ENCODE measurements at places on chromosomes 13 and 19.

DNA sequence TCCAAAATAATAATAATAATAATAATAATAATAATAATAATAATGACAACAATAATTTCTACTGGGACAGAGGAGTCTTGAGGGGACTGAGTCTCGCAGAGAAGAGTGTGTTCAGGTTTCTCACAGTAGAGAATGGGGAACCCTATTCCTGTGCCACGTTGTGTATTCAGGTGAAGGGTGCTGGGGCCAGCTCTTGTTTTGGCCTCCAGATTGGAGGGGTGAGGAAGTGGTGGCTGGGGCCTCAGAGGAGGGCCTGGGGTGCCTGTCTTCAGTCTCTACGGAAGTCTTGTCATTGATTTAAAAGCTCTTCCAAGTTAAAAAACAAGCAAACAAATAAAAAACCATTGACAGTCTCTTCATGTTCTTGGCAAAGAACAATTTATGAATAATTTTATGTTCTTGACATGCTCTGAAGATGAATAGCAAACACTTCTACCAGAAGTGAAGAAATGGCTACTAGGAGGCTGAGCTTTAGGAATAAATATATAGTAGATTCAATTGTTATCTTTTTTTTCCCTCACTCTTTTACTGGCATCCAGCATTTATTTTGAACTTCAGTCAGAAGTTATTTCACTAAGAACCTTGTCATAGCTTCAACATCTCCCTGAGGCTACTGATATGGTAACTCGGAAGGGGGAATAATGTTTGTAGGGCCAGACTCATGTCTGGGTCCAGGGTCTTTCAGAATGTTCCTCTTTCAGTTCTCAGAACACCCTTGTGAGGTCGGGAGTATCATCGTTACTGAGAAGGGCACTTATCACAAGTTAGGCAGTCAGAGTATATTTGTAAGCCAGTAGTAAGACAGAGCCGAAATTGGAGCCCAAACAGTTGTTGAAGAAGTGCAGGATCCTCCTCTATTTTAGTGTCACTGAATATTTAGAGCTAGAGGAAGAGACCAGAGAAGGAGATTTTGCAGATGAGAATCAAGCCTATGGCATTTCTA, 13.1 kb downstream of the LRCH1 start:
- DNase-seq = no peak

DNA sequence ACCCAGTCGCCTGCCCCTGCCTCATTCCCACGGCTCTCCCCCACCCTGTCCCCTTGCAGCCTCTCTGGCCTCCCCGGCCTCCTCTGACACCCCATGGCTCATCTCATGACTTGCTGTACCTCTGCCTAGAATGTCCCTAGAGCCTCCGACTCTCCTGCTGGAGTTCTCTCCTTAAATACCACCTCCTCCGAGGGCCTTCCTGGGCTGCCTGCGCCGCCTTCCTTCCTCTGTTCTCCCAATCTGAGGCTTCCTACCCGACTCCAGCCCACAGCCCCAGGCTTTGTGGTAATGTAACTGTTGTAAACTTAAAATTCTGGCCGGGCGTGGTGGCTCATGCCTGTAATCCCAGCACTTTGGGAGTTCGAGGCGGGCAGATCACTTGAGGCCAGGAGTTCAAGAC, 27.7 kb downstream of the GPR42 start:
- DNase-seq = no peak

GRCh38 chr19:33290956-33291622, 11.2 kb downstream of the CEBPA start:
- DNase-seq = no peak

GRCh38 chr13:52010890-52011631, at the start of gene ATP7B:
Gene ATP7B, minus strand, starts transcription at chr13:52011450. Its CDS starts 113 bp downstream, at chr13:52011337.
- DNase-seq = peak; percentile 39

- DNase-seq = no peak
Measured at GRCh38 chr19:4429256-4429655, 26.8 kb downstream of the CHAF1A start.

GRCh38 chr13:34942732-34943435, 814 bp downstream of the NBEA start:
- peak; percentile 9 for DNase-seq

DNA sequence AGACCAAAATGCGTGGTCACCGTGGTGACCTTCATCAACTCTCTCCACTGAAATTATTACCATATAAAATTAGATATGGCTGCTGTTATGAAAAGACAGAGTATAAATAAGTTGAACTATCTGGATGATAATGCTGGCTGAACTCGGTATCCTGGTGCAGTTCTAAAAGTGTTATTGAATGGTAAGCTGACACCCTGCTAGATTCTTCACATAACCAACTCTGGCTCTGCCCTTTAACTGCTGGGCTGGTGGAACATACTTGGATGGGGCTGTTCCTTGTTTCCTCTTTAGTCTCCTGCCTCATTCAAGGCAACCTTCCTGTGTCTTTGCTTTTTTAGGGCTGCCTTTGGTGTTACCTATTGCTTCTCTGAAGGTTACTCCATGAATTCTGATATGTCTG, 106.9 kb downstream of the FGF9 start:
- no peak for DNase-seq

DNA sequence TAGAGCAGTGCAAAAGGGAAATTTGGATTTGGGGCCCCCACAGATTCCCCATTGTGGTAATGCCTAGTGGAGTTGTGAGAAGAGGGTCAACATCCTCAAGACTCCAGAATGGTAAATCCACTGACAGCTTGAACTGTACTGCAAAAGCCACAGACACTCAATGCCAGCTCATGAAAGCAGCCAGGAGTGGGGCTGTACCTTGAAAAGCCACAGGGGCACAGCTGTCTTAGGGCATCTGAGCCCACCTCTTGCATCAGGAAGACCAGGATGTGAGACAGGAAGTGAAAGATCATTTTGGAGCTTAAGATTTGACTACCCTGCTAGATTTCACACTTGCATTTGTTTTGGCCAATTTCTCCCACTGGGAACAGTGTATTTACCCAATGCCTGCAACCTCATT, 1548.9 kb upstream of the PCDH20 start:
- DNase-seq = no peak

- no peak for DNase-seq
Measured at GRCh38 chr13:22081430-22081829, 410.6 kb downstream of the FGF9 start.

- no peak for DNase-seq
Measured at GRCh38 chr13:58579468-58579867, 947.9 kb downstream of the PCDH17 start.

DNA sequence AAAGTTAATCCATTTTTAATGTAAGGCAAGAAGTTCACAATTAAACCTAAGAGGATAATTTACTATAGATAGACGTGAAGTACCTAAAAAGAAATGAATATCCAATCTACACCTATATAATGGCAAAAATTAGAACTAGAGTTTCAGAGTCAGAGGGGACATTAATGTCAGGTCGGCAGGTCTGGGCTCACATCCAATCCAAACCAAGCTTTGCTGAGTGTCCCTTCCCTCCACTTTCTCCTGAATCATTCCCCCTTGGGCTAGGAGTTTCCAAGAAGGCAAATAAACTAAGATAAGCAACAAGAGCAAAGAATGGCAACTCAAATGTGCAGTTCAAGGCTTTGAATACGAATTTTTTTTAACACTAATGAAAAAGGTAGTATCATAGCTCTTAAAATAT, 2.9 kb downstream of the FLT3 start:
- no peak for DNase-seq

DNA sequence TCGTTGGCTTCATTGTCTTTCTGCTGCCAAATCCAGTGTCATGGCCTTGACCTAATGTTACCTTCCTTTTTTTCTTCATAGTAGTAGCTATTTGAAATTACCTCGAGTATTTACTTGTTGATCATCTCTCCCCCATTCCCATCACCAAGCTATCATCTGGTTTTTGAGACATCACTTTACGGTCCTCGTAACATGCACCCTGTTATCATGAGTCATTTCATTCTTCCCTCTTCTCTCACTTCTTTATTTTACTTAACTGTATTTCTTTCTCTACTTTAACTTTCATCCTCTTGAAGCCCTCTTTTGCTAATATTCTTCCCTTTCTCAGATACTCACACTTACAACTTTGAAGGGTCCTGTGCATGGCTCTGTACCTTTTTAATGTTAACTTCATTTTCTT, 31.8 kb downstream of the TPP2 start:
- DNase-seq = no peak

DNA sequence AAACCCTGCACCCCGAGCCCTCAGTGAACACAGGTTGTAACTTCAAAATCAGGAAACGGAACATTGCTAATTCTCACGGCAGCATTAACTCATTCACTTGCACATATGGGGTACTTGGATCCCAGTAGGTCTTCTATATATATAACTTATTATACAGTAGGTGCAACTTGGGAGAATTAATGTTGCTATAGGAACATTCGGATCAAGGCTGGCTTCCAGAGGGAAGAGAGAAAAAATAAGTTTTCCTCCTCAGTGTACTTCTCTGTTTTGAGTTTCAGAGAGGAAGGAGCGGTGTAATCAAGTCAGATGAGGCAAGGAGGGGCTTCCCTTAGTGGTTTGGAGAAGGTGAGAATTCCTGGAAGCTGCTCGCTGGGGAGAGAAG, 90.9 kb upstream of the ZNF507 start:
- no peak for DNase-seq

DNA sequence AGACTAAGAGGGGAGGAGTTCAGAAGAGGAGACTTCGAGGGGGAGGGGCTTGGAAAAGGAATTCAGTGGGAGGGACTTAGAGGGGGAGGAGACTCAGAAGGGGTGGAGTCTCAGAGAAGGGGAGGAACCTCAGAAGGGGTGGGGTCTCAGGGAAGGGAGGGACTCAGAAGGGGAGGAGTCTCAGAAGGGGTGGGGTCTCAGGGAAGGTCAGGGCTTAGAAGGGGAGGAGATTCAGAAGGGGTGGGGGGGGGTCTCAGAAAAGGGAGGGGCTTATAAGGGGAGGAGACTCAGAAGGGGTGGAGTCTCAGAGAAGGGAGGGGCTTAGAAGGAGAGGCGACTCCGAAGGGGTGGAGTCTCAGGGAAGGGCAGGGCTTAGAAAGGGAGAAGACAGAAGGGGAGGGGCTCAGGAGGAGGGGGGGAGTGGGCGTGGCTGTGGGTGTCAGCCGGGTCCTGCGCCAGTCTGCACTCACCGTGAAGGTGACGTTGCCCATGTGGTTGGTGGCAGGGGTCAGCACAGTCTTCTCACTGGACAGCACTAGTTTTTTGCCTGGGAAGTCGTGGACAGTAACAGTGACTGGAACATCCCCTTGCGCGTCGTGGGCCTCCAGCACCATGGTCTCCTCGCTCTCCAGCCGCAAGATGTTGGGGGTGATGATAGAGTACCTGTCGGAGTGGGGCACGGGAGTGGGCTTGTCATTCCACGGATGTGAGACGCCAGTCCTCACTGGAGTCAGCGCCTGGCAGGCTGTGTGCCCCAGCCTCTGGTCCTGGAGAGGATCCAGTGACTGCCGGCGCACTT, 1.5 kb downstream of the C3 start:
- DNase-seq = peak; percentile 66

GRCh38 chr13:21676611-21677021, 5.7 kb downstream of the FGF9 start:
- DNase-seq = peak; percentile 25

Measured in GM13977 (cell line).